Purkinje cell (primary cell): ENCODE measurements at places on chromosomes 2 and 18. TPM values are rescaled to one million over a fixed set of nuclear protein-coding genes. Genes with fewer than 3 reads are reported as not detected.

CPO gene
- 0.20 TPM in 1 of 2 replicates, not detected in the other for polyA plus RNA-seq

CLHC1 gene
- polyA plus RNA-seq: 3.0 and 9.3 TPM in 2 replicates

TMEM37 gene
- polyA plus RNA-seq: not detected in 2 replicates

PLEK gene
- 0.15 and 0.19 TPM in 2 replicates for polyA plus RNA-seq

BBS5 gene
- 14.8 and 23.0 TPM in 2 replicates for polyA plus RNA-seq
